ENCODE measurements at places on chromosomes 3 and 15.

- no peak for DNase-seq
These were observed 48.9 kb upstream of the FMN1 start for GRCh38 chr15:33243393-33243792.

- DNase-seq = no peak
These were observed 80.0 kb upstream of the SEC13 start for GRCh38 chr3:10400749-10401495.

- no peak for DNase-seq
These were observed 31.1 kb downstream of the DGKG start for GRCh38 chr3:186330772-186331460.

GRCh38 chr3:51937014-51937413 is 4.7 kb downstream of the RRP9 start:
- no peak for DNase-seq

DNA sequence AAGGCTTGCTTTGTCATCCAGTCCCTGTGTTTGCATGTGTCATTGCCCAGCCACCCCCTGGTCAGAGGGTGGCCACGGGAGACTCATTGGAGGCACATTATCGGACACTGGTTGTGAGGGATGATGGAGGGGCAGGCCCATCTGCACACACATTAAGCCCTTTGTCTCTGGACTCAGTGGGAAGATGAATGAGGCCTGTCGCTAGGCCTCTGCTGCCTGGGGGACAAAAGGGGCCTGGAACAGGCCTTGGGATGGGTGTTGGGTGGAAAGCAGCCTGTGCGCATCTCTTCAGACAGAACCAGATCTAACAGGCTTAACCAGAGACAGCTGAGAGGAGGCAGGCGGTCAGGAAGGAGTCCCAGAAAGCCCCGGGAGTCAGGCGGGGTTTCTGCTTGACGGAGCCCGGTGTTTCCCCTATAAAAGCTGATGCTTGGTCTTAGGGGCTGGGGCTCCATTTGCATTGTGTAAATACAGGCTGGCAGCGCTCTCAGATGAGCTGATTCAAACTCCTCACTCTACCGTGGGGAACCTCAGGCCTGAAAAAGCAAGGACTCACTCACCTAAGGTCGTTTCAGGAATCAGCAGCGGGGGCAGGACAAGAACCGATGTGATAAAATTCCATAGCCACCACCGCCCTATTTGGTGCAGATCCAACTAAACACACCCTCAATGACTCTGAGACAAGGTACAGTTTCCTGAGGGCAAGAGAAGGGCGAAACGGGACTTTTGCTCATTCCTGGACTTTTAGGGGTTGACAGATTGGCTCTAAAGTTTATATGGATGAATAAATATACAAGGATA is 17.1 kb upstream of the SKIC8 start:
- DNase-seq = no peak

- peak; percentile 97 for DNase-seq
These were observed at the start of gene WDR5B for GRCh38 chr3:122415762-122416654. Gene WDR5B, minus strand, starts transcription at chr3:122416062. Its CDS starts 534 bp downstream, at chr3:122415528.

- peak; percentile 43 for DNase-seq
These were observed 74.0 kb downstream of the OXNAD1 start for GRCh38 chr3:16338999-16339398.

DNA sequence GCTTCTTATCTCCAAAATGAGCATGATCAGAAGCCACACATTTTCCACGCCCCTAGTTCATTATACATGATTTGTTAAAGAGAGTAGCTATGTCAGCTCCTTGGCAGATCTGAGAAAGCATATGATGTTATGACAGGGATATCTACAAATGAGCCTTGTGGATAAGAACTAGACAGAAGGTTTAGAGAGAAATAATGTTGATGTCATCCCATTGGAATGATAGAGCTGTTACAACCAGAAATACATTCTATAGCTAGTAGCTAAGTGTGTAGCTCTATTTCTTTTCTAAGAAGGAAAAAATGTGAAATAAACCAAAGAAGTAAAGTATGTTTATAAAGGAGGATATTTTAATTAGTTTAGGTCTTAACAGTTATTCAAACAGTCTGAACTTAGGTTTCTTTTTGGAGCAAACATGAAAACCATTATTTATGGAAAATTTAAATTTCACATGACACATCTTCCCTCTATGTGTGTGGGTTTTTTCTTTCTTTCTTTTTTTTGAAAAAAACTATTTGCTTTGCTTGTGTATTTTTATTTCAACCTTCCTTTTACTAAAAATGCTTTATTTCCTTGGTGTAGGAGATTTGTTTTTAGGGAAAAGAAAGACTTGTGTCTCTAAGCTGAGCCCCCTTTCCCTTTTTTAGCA is 167.7 kb downstream of the GHSR start:
- DNase-seq = no peak

GRCh38 chr15:67120839-67121643 is 55.6 kb downstream of the SMAD3 start:
- DNase-seq = peak; percentile 91

DNA sequence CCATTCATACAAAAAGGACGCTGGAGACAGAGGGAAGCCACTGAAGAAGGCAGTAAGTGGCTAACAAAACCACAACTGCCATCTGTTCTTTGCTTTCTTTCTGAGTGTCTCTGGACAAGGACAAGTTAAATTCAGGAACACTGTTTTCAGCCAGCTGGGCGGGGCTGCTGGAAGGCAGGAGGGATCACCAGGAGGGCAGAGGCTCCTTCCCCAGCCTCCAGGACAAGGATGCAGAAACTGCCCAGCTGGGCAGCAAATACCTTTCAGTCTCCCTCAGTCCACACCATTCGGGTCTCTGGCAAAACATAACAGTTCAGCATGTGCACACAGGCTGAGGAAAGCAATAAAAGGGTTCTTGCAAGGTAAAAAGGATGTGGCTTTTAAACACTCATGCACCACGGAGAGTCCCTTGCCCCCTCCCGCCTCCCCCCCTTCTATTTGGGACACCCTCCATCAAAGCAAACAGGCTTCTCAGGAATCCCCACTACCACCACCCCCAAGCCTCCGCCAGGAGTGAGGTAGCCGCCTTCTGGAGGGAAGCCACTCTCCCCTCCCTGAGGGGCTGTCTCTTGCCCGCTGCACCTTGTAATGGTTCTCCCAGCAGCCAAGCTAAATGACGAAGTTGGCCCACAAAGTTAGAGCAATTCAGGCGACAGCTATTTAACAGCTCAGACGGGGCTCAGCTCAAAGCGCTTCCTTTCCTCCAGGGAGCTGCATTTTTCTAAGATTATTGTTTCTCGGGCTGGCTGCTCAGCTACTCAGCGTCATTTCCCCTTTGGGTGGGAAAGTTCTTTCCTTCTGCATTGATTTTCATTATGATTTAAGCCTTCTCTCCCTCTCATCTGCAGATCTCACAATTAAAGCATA is 3.8 kb downstream of the HEG1 start:
- peak; percentile 79 for DNase-seq

DNA sequence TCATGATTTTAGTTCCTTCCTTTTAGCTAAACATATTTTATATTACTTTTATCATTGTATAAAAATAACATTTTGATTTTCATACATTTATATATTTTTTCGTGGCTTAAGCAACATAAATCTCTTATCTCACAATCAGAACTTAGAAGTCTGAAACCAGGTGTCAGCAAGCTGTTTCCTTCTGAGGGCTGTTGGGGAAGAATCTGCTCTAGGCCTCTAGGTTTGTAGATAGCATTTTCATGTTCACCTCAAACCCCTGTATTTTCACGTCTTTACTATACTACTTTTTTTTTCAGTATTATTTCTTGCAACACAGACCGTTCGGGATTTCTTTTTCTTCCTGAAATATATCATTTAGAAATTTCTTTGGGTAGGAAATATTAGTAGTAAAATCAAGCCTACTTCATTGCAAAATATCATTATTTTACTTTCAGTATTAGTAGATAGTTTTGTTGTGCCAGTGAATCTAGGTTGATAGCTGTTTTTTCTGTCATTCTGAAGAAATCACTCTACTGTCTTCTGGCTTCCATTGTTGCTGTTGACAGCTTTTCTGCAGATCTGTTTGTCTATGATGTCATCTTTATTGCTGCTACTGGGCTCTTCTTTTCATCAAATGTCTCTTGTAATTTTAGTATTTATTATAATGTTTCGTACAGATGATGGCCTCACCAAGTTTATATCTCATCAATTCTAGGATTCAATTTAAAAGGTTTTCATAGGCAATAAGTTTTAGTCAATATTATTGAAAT is 756.3 kb downstream of the VGLL3 start:
- no peak for DNase-seq

DNA sequence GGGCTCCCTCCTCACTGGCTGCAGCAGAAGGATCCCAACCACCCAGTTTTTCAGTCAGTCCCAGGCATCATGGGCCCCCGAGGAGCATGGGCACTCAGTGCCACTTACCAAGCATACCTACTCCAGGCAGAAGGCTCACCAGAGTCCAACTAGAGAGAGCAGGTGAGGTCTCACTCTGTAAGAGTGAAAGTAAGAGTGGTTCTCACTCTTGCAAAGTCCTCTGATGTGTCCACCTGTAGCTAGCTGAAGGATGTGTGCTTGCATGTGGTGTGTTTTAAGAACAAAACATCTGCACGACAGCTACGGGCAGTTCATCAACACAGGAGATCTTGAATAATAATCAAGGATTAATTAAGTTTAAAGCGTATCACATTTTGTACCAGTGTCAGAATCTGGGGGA is 49.7 kb downstream of the CCK start:
- peak; percentile 7 for DNase-seq

- no peak for DNase-seq
These were observed 76.5 kb downstream of the PFN2 start for GRCh38 chr3:149894205-149894604.

DNA sequence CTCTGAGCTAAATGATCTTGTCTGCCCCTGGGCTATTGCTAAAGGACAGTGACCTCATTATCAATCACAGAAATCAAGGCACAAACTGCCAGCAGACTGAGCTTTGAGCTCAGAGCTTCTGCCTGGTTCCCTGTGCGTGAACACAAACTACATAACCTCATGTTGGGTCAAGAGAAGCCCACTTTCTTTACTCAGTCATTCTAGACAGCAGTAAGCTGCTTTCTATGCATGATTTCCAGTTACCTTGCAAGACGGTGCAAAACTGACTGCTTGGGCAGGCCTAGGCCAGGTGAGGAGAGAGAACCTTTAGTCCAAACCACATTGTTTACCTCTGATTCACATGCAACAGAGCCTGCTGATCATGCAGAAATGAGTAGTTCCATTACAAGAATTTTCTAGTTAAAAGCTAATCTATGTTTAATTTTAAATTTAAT is 75.1 kb downstream of the ARRDC4 start:
- DNase-seq = no peak
